ENCODE measurements at places on chromosomes 4 and X. TPM values are rescaled to one million over a fixed set of nuclear protein-coding genes. Genes with fewer than 3 reads are reported as not detected.

Gene MRPL1
- 30.9 TPM for total RNA-seq

- DNase-seq = no peak
Measured at GRCh38 chr4:67550857-67551256, 5.6 kb upstream of the CENPC start.

- DNase-seq = no peak
Measured at GRCh38 chr4:152083338-152083737, 322.5 kb upstream of the GATB start.

DNA sequence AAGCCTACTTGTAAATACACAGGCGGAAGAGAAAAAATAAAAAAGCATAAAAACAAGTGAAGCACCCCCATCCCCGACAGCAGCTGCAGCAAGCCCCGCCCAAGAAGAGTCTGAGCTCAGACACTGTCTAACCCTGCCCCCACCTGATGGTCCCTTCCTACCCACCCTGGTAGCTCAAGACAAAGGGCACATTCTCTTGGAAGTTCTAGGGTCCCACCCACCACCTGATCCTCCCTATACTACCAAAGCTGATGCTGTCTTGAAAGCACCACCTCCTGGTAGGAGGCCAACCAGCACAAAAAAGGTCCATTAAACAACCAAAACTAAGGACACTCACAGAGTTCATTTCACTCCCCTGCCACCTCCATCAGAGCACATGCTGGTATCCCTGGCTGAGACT lies 308.2 kb downstream of the KLHL13 start:
- no peak for DNase-seq

DNA sequence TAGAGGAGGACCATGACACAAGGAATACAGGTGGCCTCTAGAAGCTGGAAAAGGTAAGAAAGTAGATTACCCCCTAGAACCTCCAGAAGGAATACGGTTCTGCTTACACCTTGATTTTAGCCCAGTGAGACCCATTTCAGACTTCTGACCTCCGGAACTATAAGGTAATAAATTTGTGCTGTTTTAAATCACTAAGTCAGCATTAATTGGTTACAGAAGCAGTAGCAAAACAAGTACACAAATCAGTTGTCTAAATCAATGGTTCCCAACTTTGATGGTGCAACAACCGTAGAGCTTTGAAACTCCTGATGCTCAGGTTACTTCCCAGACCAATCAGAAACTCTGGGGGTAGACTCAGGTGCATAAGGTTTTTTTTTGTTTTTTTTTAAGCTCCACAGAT lies 113.6 kb downstream of the RTL9 start:
- DNase-seq = no peak

- no peak for DNase-seq
Measured at GRCh38 chrX:18353931-18354368, 538 bp downstream of the SCML2 start.
